SK-MEL-5 (cell line): ENCODE measurements at places on chromosomes 6 and 20.
A peak's percentile ranks its signal among the peaks of the same experiment; 100 is the strongest.

DNA sequence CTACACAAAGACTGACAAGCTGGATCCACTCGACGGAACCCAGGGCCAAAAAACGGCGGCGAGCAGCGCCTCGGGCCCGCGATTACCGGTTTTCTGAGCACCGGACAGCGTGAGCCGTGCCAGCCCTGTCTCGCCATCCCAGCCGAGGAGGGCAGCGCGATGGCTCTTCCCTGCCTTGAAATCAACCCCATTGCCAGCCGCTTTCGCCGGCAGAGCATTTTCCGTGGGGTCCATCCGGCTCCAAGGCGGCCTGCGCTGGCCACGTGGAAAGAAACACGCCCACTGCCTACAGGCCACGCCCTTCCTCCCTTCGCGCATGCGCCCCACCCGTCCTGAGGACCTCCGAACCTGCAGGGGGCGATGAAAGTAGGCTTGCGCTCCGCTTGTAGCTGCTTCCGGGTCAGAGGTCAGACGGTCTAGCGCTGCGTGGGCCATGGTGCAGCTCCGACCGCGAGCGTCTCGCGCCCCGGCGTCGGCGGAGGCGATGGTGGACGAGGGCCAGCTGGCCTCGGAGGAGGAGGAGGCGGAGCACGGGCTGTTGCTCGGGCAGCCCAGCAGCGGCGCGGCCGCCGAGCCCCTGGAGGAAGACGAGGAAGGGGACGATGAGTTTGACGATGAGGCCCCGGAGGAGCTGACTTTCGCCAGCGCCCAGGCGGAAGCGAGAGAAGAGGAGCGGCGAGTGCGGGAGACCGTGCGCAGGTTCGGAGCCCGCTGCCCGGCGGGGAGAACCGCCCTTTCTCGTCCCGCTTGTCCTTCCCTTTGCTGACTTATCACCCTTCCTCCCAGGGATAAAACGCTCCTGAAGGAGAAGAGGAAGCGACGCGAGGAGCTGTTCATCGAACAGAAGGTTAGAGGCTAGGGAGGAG lies at the start of gene NOL7:
TSS of gene NOL7 (plus strand) at position 410 of the 866 bp plus-strand sequence. CDS start at position 434, 24 bp downstream.
- DNase-seq, result peak; percentile 99

DNA sequence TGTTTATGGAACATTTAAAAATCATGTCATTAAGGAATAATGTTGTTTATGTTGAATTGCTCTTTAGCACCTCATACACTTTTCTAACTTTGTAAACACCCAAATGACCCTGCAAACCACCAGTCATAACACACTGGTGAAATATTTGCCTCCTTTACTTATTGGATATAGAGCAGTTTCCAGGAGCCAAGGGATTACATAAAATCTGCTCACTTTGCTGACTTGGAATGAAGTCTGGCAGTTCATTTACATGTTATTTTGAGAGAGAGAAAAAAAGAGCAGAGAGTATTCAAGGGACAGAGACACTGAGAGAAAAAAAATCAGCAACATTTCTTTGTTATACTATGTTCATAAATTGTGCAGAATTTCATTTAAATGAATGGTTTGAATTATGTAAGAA lies 46.6 kb upstream of the DEFB112 start:
- no peak for DNase-seq

DNA sequence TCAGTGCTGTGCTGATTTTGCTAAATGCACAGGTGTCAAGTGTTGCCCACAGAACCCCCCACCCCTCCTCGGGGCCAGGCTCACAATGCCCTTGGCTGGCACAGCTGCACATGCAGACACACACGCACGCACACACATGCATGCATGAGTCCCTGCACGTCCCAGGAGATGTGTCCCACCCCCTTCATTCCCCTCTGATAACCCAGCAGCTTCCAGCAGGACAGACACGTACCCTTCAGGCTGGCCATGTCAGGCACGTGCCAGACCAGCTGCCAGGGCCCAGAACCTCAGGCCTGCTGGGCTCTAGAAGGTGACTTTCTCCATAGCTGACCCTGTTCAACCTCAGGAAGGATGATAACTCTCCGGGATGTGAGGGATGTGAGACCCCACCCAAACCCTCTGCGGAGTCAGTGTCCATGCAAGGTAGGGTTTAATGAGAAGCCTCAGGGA lies 44.4 kb downstream of the MRPL14 start:
- DNase-seq, result no peak

DNA sequence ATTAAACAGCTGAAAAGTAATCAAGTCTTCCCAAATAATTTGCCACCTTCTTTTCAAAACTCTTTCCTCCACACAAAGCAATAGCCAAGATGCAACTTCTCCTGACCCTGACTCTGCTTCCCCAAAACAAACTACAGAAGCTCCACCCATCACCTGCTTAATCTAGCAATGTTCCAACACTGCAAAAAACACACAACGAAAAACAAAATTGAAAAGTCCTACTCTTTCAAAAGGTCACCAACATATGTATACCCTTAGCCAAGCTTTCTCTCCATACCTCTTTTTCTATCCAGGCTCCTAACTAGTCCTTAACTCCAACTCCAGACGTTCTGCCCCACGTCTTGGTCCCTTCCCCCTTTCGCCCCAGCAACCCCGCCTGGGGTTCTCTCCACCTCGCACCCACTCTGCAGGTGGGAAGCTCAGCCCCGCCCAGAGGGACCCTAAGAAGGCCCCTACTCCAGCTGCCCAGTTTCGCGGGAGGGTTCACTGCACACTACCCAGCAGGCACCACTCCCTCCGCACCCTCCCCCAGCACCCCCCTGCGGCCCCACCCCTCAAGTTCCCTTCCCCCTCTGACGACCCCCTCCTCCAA lies 717 bp downstream of the CSNK2A1 start:
- DNase-seq, result no peak

- DNase-seq, result no peak
Measured at GRCh38 chr20:3051385-3052019, 5.7 kb downstream of the MRPS26 start.

DNA sequence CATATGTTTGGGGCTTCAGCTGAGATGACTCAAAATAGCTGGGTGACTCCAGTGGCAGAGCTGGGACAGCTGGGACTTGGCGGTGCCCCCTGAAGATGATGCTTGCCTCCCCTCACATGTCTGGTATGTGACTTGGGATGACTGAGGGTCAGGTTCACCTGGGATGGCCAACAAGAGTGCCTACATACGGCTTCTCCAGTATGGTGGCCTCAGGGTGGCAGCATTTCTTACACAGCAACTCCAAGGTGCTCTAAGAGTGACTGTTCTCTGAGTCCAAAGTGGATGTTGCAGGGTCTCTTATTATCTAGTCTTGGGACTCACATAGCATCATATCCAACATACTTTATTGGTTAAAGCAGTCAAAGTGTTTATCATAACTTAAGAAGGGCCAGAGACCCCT lies 87.8 kb upstream of the CENPW start:
- peak; percentile 21 for DNase-seq

DNA sequence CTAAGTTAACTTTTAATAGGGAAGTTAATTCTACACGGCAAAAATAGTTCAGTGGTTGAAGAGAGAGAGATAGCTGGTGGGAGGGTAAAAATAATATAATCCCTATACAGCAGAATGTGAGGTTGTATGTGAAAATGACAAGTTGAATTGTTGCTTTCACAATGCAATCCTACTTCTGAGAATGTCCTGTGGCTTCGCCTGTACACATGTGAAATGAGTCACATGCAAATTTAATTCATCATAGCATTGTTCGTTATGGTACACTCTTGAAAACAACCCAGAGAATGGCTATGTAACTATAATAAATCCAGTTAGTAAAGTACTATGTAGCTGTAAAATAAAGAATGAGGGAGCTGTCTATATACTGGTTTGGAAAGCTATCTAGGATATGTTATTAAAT lies 46.0 kb upstream of the HINT3 start:
- no peak for DNase-seq

DNA sequence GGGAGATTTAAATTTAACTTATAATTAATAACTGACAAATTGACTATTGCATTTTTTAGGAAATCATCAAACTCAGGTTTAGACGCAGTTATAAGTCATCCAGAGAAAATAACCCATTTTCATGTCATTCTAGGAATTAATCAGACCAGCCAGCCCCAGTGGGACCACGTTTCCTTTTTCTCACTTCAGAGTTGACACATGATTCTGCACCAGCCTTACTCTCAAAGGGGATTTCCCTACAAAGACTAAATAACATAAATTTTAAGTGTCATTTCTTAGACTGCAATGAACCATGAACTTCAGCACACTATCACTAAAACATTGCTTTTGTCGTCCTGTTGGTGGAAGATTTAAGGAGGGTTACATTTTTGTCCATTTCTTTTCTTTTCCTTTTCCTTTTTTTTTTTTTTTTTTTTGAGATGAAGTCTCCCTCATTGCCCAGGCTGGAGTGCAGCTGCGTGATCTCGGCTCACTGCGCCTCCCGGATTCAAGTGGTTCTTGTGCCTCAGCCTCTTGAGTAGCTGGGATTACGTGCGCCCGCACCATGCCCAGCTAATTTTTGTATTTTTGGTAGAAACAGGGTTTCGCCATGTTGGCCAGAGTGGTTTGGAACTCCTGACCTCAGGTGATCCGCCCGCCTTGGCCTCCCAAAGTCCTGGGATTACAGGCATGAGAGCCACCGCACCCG lies 3.6 kb downstream of the IPCEF1 start:
- no peak for DNase-seq

- DNase-seq, result peak; percentile 75
Measured at GRCh38 chr6:32700391-32701040, 34.1 kb upstream of the HLA-DQB1 start.

DNA sequence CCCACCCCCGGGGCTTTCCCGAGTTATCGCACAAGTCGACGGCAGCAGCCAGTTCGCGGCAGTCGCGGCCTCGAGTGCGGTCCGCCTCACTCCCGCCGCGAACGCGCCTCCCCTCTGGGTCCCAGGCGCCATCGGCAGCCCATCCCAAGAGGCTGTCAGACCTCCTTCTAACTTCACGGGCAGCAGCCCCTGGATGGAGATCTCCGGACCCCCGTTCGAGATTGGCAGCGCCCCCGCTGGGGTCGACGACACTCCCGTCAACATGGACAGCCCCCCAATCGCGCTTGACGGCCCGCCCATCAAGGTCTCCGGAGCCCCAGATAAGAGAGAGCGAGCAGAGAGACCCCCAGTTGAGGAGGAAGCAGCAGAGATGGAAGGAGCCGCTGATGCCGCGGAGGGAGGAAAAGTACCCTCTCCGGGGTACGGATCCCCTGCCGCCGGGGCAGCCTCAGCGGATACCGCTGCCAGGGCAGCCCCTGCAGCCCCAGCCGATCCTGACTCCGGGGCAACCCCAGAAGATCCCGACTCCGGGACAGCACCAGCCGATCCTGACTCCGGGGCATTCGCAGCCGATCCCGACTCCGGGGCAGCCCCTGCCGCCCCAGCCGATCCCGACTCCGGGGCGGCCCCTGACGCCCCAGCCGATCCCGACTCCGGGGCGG lies 1.6 kb downstream of the GNAS start:
- no peak for DNase-seq

DNA sequence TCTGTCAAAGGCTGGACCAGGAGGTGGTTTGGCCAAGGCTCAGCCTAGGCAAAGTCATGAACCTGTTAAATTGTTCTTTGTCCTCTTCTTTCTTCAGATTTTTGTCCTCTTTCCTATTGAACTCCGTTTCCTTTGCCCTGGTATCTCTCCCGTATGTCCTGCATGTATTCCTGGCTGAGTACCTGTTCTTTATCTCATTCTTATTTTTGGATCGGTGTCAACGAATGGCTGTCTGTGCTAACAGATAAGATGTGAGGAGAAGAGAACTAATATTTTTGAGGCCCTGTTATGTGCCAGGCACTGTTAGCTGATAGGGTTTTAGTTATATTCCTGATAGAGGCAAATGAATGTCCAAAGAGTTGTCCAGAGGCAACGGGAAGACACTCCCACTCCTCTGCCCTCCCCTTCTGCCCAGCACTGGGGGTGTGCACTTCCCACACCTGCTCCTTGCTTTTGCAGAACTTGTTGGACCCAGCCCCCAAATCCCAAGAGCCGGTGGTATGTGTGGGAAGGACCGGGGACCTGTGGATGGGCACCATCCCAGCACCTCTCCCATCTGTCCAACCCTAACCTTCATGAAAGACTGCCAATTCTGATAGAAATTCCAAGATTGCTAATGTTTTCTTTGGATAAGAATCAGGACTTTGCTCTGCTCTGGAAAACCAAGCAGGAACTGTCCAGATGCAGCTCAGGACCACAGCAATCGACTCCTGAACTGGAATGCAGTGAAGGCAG lies 20.6 kb downstream of the MMP24OS start:
- no peak for DNase-seq

GRCh38 chr6:17490724-17491123 lies 97.3 kb downstream of the CAP2 start:
- DNase-seq, result no peak

- no peak for DNase-seq
Measured at GRCh38 chr20:34632870-34633452, 43.9 kb downstream of the PIGU start.

DNA sequence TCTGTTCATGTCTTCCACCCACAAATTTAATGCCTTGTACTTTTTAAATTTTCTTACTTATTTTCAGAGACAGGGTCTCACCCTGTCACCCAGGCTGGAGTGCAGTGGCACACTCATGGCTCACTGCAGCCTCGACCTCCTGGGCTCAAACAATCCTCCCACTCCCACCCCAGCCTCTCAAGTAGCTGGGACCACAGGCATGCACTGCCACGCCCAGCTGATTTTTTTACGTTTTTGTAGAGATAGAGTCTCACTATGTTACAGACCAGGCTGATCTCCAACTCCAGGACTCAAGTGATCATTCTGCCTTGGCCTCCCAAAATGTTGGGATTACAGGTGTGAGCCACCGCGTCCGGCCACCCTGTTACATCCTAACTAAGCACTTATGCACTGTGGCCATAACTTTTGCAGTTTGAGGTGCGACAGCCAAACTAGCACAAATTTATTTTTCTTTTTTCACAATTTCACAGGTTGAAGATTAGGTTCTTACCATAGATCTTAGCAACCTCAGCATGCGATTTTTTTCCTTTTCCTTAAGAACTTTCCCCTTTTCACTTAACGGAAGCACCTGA lies 92.1 kb downstream of the EPB41L2 start:
- DNase-seq, result no peak

DNA sequence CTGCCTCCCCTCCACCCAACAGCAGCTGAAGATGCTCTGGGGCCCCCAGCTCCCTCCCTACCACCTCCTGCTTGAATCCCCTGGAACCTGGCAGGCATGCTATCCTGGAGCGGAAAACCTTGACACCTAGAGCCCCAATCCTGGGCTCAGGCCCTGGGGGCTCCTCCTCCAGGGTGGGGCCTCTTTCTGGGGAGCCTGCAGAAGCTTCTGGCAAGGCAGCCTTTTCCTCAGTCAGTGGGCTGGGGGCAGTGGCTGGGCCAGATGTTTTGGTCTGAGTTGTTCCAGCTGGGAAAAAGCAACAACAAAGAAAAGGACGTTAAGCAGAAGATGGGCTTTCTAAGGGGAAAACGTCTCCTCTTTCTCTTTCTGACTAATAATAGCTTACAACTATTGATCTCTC lies 21.1 kb downstream of the KIAA1755 start:
- no peak for DNase-seq
